ENCODE measurements at places on chromosomes 4 and X. TPM values are rescaled to one million over a fixed set of nuclear protein-coding genes. Genes with fewer than 3 reads are reported as not detected.

P2RY8 gene
- 73.7 TPM for total RNA-seq

TMSB15C gene
- total RNA-seq: 2.5 TPM

GYPB gene
- total RNA-seq: not detected

PLAC1 gene
- total RNA-seq: not detected

SRPX gene
- total RNA-seq: not detected

CCDC158 gene
- total RNA-seq: not detected

IQCM gene
- total RNA-seq: not detected

ETDA gene
- not detected for total RNA-seq

HERC6 gene
- total RNA-seq: 17.5 TPM

GPRASP1 gene
- total RNA-seq: 11.2 TPM

F8A3 gene
- total RNA-seq: 7.1 TPM

PLP1 gene
- total RNA-seq: not detected

DNA sequence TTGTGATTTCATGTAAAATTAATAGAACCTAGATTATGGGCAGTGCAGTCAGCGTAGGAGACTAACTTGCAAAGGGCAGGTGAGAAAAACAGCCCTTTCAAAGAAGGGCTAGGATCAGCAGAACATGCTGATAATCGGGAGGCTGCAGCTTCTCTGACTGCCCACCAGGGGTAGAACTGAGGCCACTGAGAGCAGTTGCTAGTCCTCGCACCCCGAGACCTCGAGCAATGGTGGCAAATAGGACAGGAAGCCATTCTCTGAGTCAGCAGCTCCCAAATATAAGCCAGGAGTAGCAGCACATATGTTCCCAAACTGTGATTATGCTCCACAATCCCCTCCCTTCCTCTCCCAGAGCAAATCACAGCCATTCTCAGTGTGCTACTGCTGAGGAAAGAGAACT lies 186.5 kb downstream of the MSL3 start:
- H3K4me1 ChIP-seq: no peaks in the 10 kb centered on the region
- no peaks in the 10 kb centered on the region for H3K36me3 ChIP-seq
- no peak overlapping the region for H3K27ac ChIP-seq
- H3K4me3 ChIP-seq: no peak overlapping the region
- H3K27me3 ChIP-seq: no peaks in the 10 kb centered on the region

- no peak overlapping the region for H3K4me3 ChIP-seq
- H3K27me3 ChIP-seq: no peaks in the 10 kb centered on the region
- DNase-seq: no peak
- no peaks in the 10 kb centered on the region for H3K36me3 ChIP-seq
- H3K4me1 ChIP-seq: peaks cover 26% of the 10 kb centered on the region
Measured at GRCh38 chrX:66001596-66001995, 38.3 kb downstream of the VSIG4 start.

GRCh38 chrX:139798701-139799100 lies 90.7 kb upstream of the MCF2 start:
- no peak overlapping the region for H3K4me3 ChIP-seq
- no peaks in the 10 kb centered on the region for H3K27me3 ChIP-seq
- peaks cover 8% of the 10 kb centered on the region for H3K36me3 ChIP-seq
- no peak for DNase-seq

- DNase-seq: no peak
- H3K36me3 ChIP-seq: no peaks in the 10 kb centered on the region
- H3K4me1 ChIP-seq: no peaks in the 10 kb centered on the region
- H3K27ac ChIP-seq: no peak overlapping the region
Measured at GRCh38 chrX:73868916-73869315, 305.9 kb downstream of the CHIC1 start.

DNA sequence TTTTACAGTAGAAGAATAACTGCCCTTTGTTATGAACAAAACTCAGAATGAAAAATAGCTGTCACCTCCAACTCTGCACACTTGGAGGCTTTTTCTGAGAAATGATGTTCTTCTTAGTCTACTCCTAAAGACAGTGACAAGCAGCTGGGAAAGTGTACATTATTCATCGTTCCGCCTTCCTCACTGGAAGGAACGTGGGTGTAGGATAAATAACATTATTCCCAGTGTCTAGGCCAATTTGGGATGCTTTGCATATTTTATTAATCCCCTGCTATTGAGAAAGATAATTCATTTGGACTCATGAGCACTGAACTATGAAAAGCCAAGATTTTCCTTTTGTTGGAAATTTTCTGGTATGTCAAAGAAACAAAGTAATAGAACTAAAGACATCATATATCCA lies 87.8 kb downstream of the VCX2 start:
- H3K4me3 ChIP-seq: no peak overlapping the region
- H3K4me1 ChIP-seq: no peaks in the 10 kb centered on the region
- no peaks in the 10 kb centered on the region for H3K36me3 ChIP-seq

- peaks cover 12% of the 10 kb centered on the region for H3K27me3 ChIP-seq
- no peak overlapping the region for H3K4me3 ChIP-seq
- H3K36me3 ChIP-seq: no peaks in the 10 kb centered on the region
- peaks cover 8% of the 10 kb centered on the region for H3K4me1 ChIP-seq
- H3K27ac ChIP-seq: no peak overlapping the region
Measured at GRCh38 chrX:102517326-102517725, 787 bp upstream of the TMSB15A start.

DNA sequence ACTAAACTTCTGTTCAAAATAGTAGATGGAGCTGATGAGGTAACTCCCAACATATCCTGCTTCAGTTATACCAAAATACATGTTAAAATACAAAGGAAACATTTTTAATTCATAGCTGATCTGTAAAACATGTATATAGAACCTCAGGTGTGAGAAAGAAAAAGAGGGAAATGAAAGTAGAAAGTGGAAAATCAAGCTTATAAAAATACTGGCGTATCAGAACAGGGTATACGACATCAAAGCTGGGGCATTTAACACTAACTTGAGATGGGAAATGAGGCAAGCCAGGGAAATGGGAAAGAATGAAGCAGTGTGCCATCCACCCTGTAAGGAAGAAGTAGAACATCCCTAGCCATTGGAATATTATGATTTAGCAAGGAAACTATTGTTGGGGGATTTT lies 767.5 kb downstream of the DMD start:
- no peak overlapping the region for H3K4me3 ChIP-seq
- H3K4me1 ChIP-seq: no peaks in the 10 kb centered on the region
- DNase-seq: no peak
- no peaks in the 10 kb centered on the region for H3K27me3 ChIP-seq

DNA sequence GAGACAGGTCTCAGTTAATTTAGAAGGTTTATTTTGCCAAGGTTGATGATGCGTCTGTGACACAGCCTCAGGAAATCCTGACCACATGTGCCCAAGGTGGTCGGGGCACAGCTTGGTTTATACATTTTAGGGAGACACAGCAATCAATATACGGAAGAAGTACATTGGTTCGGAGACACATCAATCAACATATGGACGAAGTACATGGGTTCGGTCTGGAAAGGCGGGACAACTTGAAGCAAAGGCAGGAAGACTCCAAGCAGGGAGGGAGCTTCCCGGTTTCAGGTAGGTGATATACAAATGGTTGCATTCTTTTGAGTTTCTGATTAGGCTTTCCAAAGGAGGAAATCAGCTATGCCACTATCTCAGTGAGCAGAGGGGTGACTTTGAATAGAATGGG lies 225.2 kb upstream of the ZFP42 start:
- no peaks in the 10 kb centered on the region for H3K4me1 ChIP-seq
- no peak overlapping the region for H3K4me3 ChIP-seq
- no peak overlapping the region for H3K27ac ChIP-seq
- DNase-seq: no peak
- no peaks in the 10 kb centered on the region for H3K27me3 ChIP-seq
- H3K36me3 ChIP-seq: no peaks in the 10 kb centered on the region

DNA sequence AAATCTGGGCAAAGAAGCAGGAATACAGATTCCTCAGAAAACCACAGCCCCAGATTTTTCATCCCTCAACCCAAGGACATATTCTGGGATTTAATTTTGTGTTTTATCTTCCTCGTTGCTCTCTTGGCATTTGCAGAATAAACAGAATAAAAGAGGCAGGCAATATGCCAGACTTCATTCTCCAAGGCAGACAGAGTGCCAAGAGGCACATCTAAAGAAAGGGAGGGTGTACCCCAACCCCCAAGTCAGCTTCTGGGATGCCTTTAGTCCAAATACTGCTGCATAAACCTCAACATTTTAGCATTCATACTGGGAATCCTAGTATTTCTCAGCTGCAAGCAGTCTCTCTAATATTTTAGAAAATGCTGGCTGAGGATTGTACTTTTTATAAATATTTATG lies 629.2 kb downstream of the KLHL13 start:
- H3K27me3 ChIP-seq: no peaks in the 10 kb centered on the region
- DNase-seq: no peak
- no peaks in the 10 kb centered on the region for H3K36me3 ChIP-seq

GRCh38 chr4:23023121-23023520 lies 330.4 kb downstream of the GBA3 start:
- H3K4me3 ChIP-seq: no peak overlapping the region
- H3K36me3 ChIP-seq: no peaks in the 10 kb centered on the region
- no peak for DNase-seq
- no peaks in the 10 kb centered on the region for H3K4me1 ChIP-seq
- H3K27ac ChIP-seq: no peak overlapping the region

DNA sequence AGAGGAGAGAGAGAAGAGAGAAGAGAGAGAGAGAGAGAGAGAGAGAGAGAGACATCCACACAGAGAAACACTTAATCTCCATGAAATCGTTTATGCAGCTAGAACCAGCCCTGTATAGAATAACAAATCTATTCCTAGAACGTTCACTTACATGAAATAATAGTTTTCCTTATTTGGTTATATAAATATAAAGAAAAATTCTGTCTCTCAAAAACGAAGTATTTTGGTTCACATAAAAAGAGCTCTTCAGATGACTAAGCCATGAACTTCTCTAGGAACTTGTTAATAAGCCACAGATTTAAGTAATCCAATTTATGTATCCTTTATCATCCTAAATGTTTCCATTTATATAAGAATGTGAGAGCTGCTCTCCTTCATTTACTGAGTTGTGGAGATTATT lies 1315.1 kb upstream of the PCDH7 start:
- no peak overlapping the region for H3K4me3 ChIP-seq
- DNase-seq: no peak
- no peak overlapping the region for H3K27ac ChIP-seq

DNA sequence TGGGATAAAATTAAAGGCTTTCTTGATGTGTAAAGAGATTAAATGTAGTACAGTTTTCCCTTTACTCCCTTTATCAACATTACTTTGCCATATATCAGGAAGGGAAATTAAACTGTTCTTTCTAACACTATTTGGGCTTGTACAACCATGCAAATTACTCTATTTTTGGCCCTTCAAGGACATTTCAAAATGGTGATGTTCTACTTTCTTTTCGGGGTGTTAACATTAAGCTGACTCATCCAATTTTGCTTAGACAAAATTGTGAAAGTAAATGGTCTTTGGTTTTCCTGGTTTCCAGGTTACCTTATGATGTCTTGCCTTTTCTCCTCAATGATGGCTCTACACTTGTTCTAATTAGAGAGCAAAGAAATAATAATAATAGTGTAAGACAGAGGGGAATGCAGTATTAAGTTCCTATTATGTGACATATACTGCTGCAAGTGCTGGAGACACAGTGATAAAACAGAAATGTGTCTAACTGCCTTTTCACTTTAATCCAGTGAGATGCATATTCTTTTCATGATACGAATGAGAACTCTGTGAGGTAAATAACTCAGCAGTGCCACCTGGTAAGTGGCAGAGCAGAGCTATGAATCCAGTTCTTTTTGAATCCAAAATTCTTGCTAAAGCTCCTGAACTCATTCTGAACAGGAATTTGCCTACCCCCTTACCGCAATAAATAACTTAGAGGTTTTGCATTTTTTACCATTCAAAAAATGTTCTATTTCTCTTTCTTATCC lies 35.7 kb upstream of the PDE5A start:
- DNase-seq: no peak
- H3K36me3 ChIP-seq: no peaks in the 10 kb centered on the region
- peaks cover under 1% of the 10 kb centered on the region for H3K27me3 ChIP-seq
- H3K4me3 ChIP-seq: no peak overlapping the region

DNA sequence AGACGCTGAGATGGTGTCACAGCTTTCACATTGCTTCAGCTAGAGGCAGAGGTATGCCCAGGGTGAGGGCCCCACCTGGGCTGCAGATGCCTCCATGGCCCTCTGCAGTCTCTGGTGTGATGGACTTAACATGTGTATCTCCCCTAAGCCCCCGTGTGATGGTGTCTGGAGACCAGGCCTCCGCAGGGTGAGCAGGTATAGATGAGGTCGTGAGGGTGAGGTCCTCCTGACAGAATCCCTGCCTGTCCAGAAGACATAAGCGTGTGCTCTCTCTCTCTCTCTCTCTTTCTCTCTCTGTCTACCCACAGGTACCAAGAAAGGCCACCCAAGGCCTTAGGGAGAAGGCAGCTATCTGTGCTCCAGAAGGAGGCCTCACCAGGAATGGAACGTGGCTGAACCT lies 50.9 kb downstream of the CPZ start:
- no peaks in the 10 kb centered on the region for H3K27me3 ChIP-seq
- DNase-seq: no peak
- H3K4me1 ChIP-seq: no peaks in the 10 kb centered on the region
- H3K36me3 ChIP-seq: no peaks in the 10 kb centered on the region

DNA sequence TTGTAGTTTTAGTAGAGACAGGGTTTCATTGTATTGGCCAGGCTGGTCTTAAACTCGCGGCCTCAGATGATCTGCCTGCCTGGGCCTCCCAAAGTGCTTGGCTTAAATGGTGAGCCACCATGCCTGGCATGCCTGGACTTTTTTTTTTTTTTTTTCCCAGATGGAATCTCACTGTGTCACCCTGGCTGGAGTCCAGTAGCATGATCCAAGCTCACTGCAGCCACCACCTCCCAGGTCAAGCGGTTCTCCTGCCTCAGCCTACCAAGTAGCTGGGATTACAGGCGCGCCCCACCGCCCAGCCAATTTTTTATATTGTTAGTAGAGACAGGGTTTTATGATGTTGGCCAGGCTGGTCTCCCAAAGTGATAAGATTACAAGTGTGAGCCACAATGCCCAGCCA lies 8.4 kb downstream of the UBE2K start:
- no peaks in the 10 kb centered on the region for H3K4me1 ChIP-seq
- H3K36me3 ChIP-seq: peaks cover 3% of the 10 kb centered on the region
- no peak overlapping the region for H3K4me3 ChIP-seq
- DNase-seq: no peak
- no peaks in the 10 kb centered on the region for H3K27me3 ChIP-seq

- no peak overlapping the region for H3K27ac ChIP-seq
- H3K36me3 ChIP-seq: peaks cover 14% of the 10 kb centered on the region
- no peaks in the 10 kb centered on the region for H3K27me3 ChIP-seq
- DNase-seq: no peak
- peaks cover 14% of the 10 kb centered on the region for H3K4me1 ChIP-seq
Measured at GRCh38 chrX:19595043-19595677, 79.9 kb upstream of the MAP3K15 start.

DNA sequence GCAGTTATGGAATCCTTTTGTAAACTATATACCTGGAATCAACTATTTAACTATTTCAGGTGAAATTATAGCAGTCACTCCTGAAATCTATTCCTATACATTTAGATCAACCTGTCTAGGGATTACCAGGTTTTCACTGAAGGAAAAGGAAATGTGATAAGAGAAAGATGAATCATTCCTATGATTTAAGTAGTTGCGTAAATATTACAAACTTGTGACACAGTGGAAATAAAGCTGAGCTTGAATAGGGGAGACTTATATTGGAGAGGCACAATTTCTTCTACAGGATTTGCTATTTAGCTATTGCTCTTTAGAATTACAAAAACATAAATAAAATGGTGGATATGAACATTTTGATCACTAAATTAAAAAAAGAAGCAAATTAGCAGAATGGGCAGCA lies 284.1 kb upstream of the EPHA5 start:
- no peaks in the 10 kb centered on the region for H3K36me3 ChIP-seq
- no peak overlapping the region for H3K4me3 ChIP-seq
- no peak overlapping the region for H3K27ac ChIP-seq
- DNase-seq: no peak

GRCh38 chrX:35406386-35406785 lies 391.8 kb upstream of the MAGEB16 start:
- no peaks in the 10 kb centered on the region for H3K36me3 ChIP-seq
- DNase-seq: no peak
- H3K4me1 ChIP-seq: no peaks in the 10 kb centered on the region
- no peaks in the 10 kb centered on the region for H3K27me3 ChIP-seq
- no peak overlapping the region for H3K27ac ChIP-seq

All from natural killer cell (primary cell).